ENCODE measurements at places on chromosomes 2 and 18.

DNA sequence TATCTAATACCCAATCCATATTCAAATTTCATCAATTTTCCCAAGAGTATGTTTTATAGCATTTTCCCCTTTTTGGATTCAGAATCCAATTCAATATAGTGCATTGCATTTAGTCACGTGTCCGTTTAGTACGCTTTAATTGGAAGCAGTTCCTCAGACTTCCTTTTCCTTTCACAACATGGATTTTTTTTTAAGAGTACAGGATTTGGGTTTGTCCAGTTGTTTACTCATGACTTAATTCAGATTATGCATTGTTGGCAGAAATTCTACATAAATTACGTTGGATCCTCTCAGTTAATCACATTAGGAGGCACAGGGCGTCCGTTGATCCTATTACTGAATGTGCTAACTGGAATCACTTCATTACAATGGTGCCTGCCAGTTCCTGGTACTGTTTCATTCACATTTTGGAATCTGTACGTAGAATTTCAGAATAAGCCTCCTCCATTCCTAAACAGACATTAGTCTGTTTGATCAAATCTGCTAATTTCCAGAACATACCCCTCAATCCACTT lies 70.0 kb upstream of the ATIC start:
- no peaks in the 10 kb centered on the region for H3K4me1 ChIP-seq
- no peaks in the 10 kb centered on the region for H3K36me3 ChIP-seq
- peaks cover 13% of the 10 kb centered on the region for H3K27me3 ChIP-seq

DNA sequence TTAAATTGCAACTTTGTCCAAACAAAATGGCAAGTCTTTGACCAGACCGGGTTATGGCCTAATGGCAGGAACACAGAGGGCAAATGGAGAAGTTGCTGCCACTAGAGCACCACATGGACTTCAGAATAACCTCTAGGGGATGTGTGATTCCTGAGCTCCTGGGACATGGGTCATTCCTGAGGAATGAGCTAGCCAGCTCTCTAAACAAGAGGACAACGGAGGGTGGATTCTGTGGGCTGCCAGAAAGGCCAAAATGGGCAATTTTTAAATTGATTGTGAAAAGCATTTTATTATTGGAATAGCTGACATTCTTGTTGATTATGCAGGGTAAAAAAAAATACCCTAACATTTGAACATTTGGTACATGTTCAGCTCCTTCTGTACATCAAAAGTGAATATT lies 109.8 kb upstream of the FZD5 start:
- H3K27me3 ChIP-seq, result no peaks in the 10 kb centered on the region
- peaks cover 1% of the 10 kb centered on the region for H3K4me1 ChIP-seq
- no peak for DNase-seq
- H3K27ac ChIP-seq, result no peak overlapping the region
- H3K36me3 ChIP-seq, result no peaks in the 10 kb centered on the region

GRCh38 chr18:24936691-24937090 lies 415.3 kb downstream of the ZNF521 start:
- H3K4me1 ChIP-seq, result no peaks in the 10 kb centered on the region
- H3K27ac ChIP-seq, result no peak overlapping the region
- H3K36me3 ChIP-seq, result no peaks in the 10 kb centered on the region
- H3K4me3 ChIP-seq, result no peak overlapping the region
- H3K27me3 ChIP-seq, result no peaks in the 10 kb centered on the region

DNA sequence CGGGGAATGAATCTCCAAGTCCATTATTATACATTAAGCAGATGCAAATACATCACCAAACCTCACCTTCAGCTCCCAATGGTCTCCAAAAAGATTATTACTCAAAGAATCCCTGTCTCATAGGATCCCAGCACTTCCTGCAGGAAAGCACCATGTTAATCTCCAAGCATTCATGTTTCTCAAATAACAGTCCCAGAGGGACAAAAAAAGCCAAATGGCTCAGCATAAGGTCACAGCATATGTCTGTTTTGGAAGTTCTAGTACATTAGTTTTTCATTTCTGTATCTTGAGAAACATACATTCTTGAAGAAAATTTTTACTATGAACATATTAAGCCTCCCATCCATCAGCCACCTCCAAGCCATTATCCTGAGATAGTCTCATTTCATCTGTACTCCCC lies 103.3 kb downstream of the METTL4 start:
- H3K4me1 ChIP-seq, result no peaks in the 10 kb centered on the region
- peaks cover 16% of the 10 kb centered on the region for H3K27me3 ChIP-seq
- no peaks in the 10 kb centered on the region for H3K36me3 ChIP-seq
- no peak for DNase-seq
- H3K27ac ChIP-seq, result no peak overlapping the region

GRCh38 chr18:57436191-57436964 lies 1.2 kb downstream of the ONECUT2 start:
- H3K36me3 ChIP-seq, result no peaks in the 10 kb centered on the region
- H3K4me1 ChIP-seq, result peaks cover 58% of the 10 kb centered on the region
- peak; percentile 39 for DNase-seq
- H3K27ac ChIP-seq, result peak overlapping the region; percentile 75
- H3K4me3 ChIP-seq, result peak overlapping the region; percentile 58
- H3K27me3 ChIP-seq, result peaks cover 94% of the 10 kb centered on the region

DNA sequence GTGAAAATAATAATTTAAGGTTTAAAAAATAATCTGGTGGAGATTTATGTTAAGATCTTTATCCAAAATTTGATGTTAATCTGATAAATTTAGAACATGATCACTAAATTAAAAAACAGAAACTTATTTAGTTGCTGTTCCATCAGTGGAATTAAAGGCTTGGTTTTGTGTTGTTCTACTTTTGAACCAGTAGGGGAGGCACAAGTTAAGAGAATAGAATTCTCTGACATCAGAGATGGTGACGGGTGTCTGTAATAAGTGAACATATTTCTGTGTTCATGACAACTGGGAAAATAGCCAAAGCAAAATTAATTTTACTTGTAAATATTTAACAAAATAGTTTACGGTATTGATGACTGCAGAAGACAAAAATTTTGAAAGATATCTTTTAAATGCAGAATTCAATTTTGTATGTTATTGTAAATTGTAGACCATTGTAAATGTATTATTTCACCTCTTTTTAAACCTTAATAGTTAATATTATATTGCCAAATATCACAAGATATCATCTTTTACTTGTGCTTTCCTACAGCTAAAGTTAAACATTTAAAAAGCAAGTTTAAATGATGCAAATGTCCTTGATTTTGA lies 106.0 kb downstream of the UBR3 start:
- no peaks in the 10 kb centered on the region for H3K4me1 ChIP-seq
- no peak for DNase-seq
- no peak overlapping the region for H3K27ac ChIP-seq
- no peak overlapping the region for H3K4me3 ChIP-seq
- H3K36me3 ChIP-seq, result peaks cover 55% of the 10 kb centered on the region
- no peaks in the 10 kb centered on the region for H3K27me3 ChIP-seq

DNA sequence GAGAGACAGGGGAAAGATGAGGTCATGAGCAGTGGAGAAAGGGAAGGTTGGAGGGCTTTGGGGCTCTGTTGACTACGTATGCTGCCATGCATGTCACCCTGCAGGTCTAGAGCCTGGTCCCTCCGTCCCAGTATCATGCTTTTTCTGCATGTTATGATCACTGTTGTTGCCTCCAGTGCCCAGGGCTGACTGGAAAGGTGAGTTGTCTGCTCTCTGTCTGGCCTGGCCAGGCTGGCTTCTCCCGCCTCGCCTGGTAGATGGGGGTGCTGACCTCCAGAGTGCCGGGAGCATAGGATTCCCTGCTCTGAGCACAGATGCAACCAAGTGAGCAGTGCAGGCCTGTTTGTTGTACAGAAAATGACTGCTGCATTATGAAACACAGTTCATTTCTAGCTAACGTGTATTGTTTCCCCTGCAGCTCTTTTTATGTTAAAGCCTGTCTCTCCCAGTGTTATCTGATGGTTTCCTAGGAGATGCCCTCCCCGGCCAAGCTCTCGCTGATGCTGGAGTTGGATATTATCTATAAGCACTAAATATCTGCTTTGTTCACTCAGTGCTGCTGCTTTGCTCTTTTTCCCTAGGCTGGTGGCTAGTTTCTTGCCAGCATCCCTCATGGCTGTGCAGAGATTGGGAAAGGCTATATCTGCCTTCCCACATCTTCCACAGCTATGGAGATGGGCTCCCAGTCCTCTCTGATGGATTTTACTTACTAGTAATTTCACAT lies 158.2 kb downstream of the TDRD15 start:
- DNase-seq, result no peak
- no peak overlapping the region for H3K4me3 ChIP-seq
- peaks cover 4% of the 10 kb centered on the region for H3K27me3 ChIP-seq
- H3K27ac ChIP-seq, result no peak overlapping the region

GRCh38 chr2:227388537-227389011 lies 825 bp upstream of the SCYGR1 start:
- H3K27me3 ChIP-seq, result no peaks in the 10 kb centered on the region
- H3K4me1 ChIP-seq, result peaks cover 11% of the 10 kb centered on the region
- DNase-seq, result no peak
- H3K4me3 ChIP-seq, result no peak overlapping the region
- no peak overlapping the region for H3K27ac ChIP-seq
- no peaks in the 10 kb centered on the region for H3K36me3 ChIP-seq

GRCh38 chr2:30454571-30454970 lies 7.5 kb downstream of the LCLAT1 start:
- no peak overlapping the region for H3K4me3 ChIP-seq
- no peaks in the 10 kb centered on the region for H3K27me3 ChIP-seq
- peaks cover 58% of the 10 kb centered on the region for H3K4me1 ChIP-seq
- H3K36me3 ChIP-seq, result peaks cover 19% of the 10 kb centered on the region
- DNase-seq, result no peak
- H3K27ac ChIP-seq, result no peak overlapping the region

GRCh38 chr2:189498205-189498604 lies 56.9 kb downstream of the WDR75 start:
- H3K36me3 ChIP-seq, result no peaks in the 10 kb centered on the region
- H3K27me3 ChIP-seq, result peaks cover 4% of the 10 kb centered on the region
- H3K27ac ChIP-seq, result no peak overlapping the region
- no peak for DNase-seq

DNA sequence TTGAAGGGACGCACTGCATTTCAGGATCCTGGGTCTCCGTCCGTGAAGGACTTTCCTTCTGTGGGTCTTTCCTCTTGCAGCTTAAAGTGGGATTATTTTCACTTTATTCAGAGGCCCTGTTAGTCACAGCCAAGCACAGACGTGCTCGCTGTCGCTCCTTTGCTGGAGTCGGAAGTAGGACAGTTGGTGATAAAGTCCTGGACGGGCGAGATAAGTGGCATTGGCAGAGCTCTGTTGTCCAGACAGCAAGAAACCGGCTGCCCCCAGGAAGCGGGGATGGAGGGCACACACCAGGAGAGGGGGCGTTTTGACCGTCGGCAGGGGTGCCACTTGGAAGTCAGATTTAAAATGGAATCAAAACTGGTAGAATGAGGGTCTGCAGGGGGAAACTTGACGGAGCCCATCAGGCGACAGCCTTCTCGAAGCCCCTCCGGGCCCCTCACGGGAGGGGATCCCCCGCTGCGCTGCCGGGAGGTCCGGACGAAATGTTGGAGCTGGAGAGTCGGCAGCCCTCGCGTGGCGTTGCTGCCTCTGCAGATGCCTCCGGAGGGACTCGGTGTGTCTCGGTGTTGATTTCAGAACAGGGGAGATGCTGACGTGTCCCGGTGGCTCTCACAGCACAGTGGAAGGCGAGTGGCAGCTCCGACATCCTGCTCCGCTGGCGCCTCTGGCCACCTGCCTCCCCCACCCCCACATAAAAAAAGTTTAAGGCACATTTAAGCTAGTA lies 124.2 kb downstream of the NFATC1 start:
- peaks cover 30% of the 10 kb centered on the region for H3K36me3 ChIP-seq
- peak overlapping the region; percentile 95 for H3K27ac ChIP-seq
- no peaks in the 10 kb centered on the region for H3K27me3 ChIP-seq
- peak overlapping the region; percentile 74 for H3K4me3 ChIP-seq
- H3K4me1 ChIP-seq, result peaks cover 88% of the 10 kb centered on the region

GRCh38 chr2:26957534-26957933 lies 12.9 kb upstream of the MAPRE3 start:
- no peak for DNase-seq
- no peak overlapping the region for H3K4me3 ChIP-seq
- peaks cover 44% of the 10 kb centered on the region for H3K27me3 ChIP-seq
- H3K36me3 ChIP-seq, result no peaks in the 10 kb centered on the region
- no peaks in the 10 kb centered on the region for H3K4me1 ChIP-seq

- no peak overlapping the region for H3K4me3 ChIP-seq
- no peak for DNase-seq
Measured at GRCh38 chr2:15094161-15094560, 461.6 kb downstream of the LRATD1 start.

DNA sequence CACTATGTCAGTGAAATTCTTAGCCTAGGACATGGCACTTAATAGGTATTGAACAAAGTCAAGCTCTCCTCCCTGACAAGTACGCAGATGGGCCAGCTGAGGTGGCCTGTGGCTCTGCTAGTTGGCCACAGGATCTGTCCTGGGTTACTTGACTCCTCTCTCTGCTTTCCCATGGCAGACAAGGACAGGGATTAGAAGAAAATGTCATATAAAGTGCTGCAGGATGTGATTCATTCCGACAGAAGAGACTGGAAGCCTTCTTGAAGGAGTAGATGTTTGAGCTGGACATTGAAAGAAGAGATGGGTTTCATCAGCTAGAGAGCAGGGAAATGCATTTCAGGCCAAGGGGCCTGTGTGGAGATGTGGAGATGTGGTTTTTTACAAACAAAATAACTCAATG lies 46.7 kb downstream of the SMAD7 start:
- DNase-seq, result no peak
- H3K27ac ChIP-seq, result no peak overlapping the region
- no peaks in the 10 kb centered on the region for H3K36me3 ChIP-seq
- H3K4me1 ChIP-seq, result peaks cover 19% of the 10 kb centered on the region
- H3K4me3 ChIP-seq, result no peak overlapping the region

DNA sequence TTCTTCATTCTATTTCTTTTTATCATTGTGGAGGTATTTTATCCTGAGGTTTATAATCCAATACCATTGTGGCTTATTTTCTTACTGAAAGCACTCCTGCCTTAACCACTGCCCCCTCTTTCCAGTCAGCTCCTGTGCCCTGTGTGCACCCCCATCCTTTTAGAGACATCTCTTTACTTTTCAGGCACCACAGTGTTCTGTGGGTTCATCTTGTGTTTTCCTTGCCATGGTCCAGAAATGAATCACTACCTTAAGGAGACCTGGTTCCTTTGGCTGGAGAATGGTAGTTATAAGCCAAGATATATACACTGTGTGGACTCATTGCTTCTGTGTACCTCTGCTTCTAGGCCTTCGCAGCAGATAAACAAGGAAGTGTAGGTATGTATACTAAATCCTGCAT lies 278.3 kb downstream of the PTGR3 start:
- no peaks in the 10 kb centered on the region for H3K4me1 ChIP-seq
- no peak overlapping the region for H3K4me3 ChIP-seq
- no peak for DNase-seq
- H3K27ac ChIP-seq, result no peak overlapping the region
- peaks cover 30% of the 10 kb centered on the region for H3K36me3 ChIP-seq
- no peaks in the 10 kb centered on the region for H3K27me3 ChIP-seq

DNA sequence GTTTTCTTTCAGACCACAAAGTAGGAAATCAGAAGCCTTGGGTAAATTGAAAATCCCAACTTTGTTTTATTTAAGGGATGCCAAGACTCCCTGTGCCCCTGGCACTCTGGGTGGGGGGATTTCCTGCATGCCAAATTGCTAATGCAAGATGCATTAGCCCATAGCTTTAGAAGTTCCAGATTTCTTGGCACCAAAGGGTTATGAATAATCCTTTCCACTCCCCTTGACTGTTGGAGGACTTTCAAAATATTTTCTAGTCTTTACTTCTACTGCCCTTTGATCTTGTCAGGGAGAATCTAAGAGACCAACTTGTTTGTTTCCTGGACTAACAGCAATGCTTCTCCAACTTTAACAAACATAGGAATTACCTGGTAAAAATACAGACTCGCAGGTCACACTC lies 81.8 kb upstream of the TGIF1 start:
- H3K27ac ChIP-seq, result no peak overlapping the region
- peaks cover 6% of the 10 kb centered on the region for H3K27me3 ChIP-seq
- no peak for DNase-seq
- no peaks in the 10 kb centered on the region for H3K4me1 ChIP-seq
- H3K4me3 ChIP-seq, result no peak overlapping the region

Measured in activated T-cell treated with anti-CD3 and anti-CD28 coated beads, Interleukin-2, amount 50 U/mL, for 24 hours (primary cell).